Stimulated activated CD8-positive, alpha-beta memory T cell treated with anti-CD3 and anti-CD28 coated beads, Interleukin-4, amount 100 ng/mL, for 24 hours (primary cell): ENCODE measurements at places on chromosomes 6 and 20.

DNA sequence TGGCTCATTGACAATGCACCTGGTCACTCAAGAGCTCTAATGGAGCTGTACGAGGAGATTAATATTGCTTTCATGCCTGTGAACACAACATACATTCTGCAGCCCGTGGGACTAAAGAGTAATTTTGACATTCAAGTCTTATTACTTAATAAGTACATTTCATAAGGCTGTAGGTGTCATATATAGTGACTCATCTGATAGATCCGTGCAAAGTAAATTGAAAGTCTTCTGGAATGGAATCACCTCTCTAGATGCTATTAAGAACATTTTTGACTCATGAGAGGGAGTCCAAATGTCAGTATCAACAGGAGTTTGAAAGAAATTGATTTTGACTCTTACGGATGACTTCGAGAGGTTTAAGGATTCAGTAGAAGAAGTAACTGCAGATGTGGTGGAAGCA lies 267.9 kb downstream of the CLVS2 start:
- DNase-seq = no peak

DNA sequence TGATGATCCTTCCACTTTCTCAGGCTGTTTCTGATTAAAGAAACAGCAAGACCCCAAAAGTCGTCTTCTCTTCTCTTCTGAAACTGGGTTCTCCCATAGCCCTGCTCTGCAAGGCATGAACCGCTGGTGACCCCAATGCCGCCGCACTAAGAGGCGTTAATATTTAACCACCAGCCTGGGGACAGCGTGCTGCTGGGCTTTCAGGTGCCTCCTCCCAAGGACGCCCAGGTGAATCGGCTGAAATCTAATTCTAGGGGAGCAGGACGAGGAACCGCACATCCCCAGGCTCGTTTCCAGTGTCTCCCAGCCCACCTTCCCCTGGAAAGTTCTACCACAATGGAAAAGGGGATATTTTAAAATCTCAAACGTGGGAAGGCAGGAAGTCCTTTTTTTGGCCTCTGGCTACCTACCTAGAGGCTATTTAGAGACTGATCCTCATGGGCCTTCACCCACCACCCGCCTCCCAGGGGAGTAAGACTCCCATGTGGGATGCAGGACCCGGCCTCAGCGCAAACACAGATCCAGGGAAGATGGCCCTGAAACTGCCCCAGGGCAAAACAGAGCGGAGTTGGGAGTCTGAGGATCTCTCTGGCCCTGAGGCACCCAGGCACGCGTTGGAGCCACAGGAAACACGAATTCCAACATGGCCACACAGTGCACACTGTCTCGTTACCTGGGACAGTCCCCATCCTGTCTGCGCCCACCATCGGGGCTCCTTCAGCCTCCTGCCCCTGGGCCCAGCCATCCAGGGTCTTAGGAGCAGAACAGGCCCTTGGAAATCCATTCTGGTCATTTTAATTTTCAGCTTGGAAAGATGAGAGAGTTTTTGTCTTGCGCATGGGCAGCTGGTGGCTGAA lies 56.2 kb downstream of the BMP7 start:
- no peak for DNase-seq

- no peak for DNase-seq
Observed at GRCh38 chr6:162220876-162221275, 506.7 kb downstream of the PRKN start.

GRCh38 chr6:6008648-6009421 lies 2.1 kb upstream of the NRN1 start:
- peak; percentile 27 for DNase-seq

GRCh38 chr6:120614723-120615122 lies 719.6 kb downstream of the TBC1D32 start:
- no peak for DNase-seq
